Mammary microvascular endothelial cell (primary cell): ENCODE measurements at places on chromosomes 6 and 20. TPM values are rescaled to one million over a fixed set of nuclear protein-coding genes. Genes with fewer than 3 reads are reported as not detected.

The GRM1 gene
- not detected in 2 replicates for total RNA-seq

The AKIRIN2 gene
- 17.4 and 19.1 TPM in 2 replicates for total RNA-seq

The FABP7 gene
- total RNA-seq, result not detected in 2 replicates

The E2F1 gene
- 11.2 and 11.7 TPM in 2 replicates for total RNA-seq

The SRF gene
- total RNA-seq, result 25.3 and 26.9 TPM in 2 replicates

The SLC29A1 gene
- 128 and 179 TPM in 2 replicates for total RNA-seq

The GUCA1A gene
- not detected in 2 replicates for total RNA-seq

The PCK1 gene
- not detected in 2 replicates for total RNA-seq

The TREM2 gene
- not detected in 2 replicates for total RNA-seq

The ADGRF5 gene
- 185 and 208 TPM in 2 replicates for total RNA-seq

The KHDC3L gene
- total RNA-seq, result not detected in 2 replicates

The NMBR gene
- total RNA-seq, result not detected in 2 replicates

The FAM209A gene
- total RNA-seq, result not detected in 2 replicates

The SLC26A8 gene
- not detected in 2 replicates for total RNA-seq

The COL11A2 gene
- total RNA-seq, result 0.07 and 0.15 TPM in 2 replicates

The FUT9 gene
- not detected in 2 replicates for total RNA-seq

The ZNF334 gene
- 0.27 and 0.54 TPM in 2 replicates for total RNA-seq

The CTAGE9 gene
- not detected in 2 replicates for total RNA-seq

The CST2 gene
- not detected in 2 replicates for total RNA-seq

The SPATS1 gene
- not detected in 2 replicates for total RNA-seq
